Activated naive CD4-positive, alpha-beta T cell (primary cell): ENCODE measurements at places on chromosomes 2 and 18.

DNA sequence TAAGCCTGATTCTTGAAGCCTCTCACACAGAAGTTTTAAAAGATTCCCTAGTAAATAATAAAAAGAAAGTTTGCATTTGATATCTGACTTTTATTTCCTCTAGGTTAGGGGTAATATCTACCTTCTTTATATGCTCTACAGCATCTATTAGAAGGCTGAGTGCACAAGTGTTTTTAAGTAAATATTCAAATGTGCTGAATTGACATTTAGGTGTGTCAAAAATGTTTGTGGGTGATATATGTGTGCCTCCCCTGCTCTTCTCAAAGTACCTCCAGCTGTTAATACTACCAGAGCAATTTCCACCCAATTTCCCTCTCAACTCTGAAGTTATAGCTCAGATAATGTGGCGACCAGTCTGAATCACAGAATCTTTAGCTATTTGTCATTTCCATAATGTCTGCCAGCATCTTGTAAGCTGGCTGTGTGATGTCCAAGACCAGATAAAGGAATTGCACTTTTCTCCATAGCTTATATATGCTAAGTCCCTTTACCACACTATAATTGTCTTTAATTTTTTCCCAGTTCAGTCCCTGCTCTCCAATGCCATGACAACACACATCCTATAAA lies 24.4 kb upstream of the ERMN start:
- DNase-seq, result no peak

GRCh38 chr2:11933854-11934253 lies 187.4 kb downstream of the LPIN1 start:
- DNase-seq, result no peak

DNA sequence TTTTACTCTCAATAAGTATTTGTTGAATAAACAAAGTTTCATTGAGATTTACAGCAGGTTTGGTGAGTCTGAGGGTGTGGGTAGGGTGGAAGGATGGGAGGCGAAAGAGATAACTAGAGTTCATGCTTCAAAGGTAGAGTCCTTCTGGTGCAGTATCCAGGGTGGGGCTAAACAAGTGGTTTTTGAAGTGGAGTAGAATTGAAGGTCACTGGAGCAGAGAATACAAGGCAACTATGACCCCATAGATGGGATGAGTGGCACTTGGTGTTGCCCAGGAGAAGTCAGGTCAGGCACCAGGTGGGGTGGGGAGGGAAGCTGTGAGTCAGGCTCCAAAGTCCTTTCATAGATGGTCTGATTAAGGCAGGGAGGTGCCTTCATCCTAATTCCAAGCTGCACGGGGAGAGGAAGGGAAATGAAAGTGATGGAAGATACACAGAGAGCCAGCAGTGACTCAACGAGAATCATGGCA lies 6.6 kb upstream of the CAB39 start:
- DNase-seq, result no peak

- DNase-seq, result no peak
These were observed 17.4 kb downstream of the OSBPL1A start for GRCh38 chr18:24380163-24380747.

DNA sequence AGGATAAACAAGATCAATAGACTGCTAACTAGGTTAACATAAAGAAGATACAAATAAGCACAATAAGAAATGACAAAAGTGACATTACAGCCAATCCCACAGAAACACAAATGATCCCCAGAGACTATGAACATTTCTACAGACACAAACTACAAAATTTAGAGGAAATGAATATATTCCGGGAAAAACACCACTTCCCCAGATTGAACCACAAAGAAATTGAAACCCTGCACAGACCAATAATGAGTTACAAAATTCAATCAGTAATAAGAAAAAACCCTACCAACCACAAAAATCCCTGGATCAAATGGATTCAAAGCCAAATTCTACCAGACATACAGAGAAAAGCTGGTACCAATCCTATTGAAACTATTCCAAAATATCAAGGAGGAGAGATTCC lies 232.4 kb upstream of the RBMS1 start:
- DNase-seq, result no peak

DNA sequence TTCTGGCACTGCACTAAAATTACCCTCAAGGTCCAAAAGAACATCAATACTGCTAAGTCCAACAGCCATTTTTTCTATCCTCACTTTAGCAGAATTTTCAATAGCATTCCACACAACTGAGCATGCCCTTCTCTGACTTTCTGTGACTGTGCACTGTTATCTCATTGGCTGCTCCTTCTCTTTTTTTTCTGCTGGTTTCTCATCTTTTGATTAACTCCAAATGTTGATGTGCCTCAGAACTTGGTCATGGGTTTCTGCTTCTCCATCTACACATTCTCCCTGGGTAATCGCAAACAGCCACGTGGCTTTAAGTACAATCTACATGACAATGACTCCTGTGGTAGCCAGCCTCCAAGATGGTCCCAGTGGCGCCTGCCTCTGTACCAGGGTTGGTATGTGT lies 75.0 kb upstream of the CD226 start:
- DNase-seq, result no peak

DNA sequence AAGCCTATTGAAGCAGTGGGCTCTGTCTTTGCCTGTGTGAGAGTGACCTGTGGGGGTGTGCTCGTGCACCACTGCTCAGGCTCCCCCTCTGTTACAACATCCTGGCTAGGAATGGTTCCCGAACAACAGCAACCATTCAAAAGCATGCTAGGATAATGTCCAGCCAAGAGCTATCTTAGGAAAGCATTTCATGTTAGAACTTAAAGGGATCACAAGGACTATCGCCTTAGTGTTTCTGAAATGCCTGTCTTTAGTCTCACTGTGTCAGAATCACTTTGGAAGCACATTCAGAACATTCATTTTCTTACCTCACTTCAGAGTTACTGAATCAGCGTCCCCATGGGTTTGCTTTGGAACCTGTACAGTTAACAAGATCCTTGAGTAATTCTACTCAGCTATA lies 134.9 kb upstream of the DSEL start:
- no peak for DNase-seq

DNA sequence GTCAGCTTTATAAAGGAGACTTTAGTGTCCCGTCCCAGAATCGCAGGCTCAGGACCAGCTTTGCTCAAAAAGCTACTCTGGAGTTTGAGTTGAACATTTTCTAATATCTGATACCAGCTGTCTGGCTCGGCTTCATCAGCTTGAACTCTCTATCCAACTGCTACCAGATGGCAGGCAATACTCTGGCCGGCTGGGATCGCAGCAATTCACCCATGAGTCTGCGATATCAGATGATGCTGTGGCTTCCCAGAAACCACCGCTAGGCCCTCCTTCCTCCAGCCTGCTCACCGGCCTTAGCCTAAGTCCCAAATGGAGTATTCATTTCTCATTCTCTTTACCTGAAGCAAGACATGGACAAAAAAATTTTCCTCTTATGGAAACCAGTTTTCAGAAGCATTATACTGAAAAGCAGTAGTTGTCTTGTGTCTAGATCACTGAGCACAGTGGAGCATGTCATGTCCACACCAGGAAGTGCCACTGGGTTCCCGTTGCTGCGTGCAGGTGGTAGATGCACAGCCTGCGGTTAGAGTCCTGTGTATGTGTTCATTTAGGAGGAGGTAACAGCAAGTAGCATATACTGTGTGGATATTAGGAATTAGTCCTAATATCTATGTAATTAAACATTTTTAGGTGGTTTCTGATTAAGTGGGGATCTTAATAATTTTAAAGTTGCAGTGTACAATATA lies 162.0 kb upstream of the SOX11 start:
- no peak for DNase-seq

DNA sequence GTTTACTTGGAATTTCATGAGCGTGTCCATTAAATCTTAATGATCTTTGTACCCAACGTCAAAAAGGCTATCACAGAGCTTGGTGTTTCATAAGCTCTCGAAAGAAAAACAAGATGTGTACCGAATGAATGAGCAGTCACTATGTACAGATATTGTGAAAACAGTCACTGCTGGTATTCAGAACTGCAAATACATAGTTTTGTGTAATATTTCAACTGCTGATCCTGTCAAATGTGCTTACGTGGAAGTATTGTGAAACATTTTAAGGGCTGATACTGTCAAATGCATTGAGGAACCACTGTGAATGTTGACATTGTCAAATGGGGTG lies 184.2 kb upstream of the KLHL29 start:
- DNase-seq, result no peak

DNA sequence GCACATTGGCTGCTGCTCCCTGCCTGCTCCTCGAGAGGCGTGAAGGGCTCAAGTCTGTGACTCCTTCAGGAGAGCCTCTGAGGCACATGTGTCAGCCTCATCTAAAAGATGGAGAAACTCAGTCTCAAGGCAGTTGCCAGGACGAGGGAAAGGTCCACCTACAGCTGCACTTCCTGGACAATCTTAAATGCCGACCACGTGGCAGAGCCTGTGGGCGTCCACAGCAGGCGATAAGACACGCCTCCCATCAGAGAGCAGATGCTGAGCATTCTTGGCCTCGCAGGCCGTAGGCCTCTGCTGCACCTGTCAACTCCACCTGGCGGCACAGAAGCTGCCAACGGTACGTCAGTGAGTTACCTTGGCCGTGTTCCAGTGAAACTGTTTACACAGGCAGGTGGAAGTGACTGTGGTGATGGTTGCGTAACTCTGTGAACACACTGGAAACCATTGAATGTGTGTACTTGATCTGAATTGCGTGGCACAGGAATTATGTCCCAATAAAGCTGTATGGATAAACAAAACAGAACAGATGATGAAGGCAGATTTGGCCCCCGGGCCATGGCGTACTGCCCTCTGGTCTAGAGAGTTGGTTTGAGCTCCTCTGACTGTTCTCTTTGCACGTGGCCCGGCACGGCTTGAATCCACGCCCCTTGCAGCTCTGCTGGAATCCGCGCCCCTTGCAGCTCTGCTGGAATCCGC lies 114.5 kb downstream of the RNF144A start:
- DNase-seq, result no peak

- DNase-seq, result no peak
These were observed 30.3 kb downstream of the NCL start for GRCh38 chr2:231433990-231434389.

GRCh38 chr2:44535376-44535775 lies 173.6 kb downstream of the CAMKMT start:
- no peak for DNase-seq

DNA sequence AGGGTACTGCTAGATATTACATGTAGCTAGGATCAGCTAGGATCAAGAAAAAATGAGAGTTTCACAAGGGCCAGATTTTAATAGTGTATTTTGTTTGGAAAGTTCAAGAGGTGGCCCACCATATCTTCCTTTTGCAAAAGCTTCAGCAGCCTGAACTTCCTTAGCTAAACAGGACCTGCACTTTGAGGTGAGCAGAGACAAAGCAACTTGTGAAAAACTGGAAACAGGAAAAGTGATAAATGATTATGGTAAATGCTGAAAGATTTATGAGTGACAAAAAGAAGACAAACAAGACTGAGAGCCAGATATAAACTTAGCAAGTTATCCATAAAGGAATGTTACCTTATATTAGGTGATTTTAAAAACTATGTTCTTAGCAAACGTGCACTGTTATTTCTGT lies 123.6 kb downstream of the ZNF521 start:
- no peak for DNase-seq

DNA sequence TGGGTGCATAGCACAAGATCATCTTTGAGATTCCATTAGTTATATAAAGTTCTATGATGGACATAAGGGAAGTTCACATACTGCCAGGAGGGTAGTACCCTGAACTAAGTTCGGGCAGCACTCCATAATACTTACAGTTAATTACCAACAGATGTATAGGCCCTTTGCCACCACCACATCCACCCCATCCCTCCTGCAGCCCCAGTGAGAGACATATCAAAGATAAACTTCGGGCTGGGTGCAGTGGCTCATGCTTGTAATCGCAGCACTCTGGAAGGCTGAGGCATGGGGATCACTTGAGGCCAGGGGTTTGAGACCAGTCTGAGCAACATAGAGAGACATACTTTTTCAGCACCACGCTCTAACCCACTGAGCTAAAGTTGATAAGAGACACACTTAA lies 46.4 kb upstream of the NPAS2 start:
- no peak for DNase-seq

GRCh38 chr2:79906139-79906890 lies 393.5 kb downstream of the CTNNA2 start:
- DNase-seq, result no peak

- DNase-seq, result no peak
These were observed 3.4 kb downstream of the SLC66A2 start for GRCh38 chr18:79947881-79948610.

- DNase-seq, result no peak
These were observed 75.4 kb downstream of the TAF4B start for GRCh38 chr18:26301681-26302080.

DNA sequence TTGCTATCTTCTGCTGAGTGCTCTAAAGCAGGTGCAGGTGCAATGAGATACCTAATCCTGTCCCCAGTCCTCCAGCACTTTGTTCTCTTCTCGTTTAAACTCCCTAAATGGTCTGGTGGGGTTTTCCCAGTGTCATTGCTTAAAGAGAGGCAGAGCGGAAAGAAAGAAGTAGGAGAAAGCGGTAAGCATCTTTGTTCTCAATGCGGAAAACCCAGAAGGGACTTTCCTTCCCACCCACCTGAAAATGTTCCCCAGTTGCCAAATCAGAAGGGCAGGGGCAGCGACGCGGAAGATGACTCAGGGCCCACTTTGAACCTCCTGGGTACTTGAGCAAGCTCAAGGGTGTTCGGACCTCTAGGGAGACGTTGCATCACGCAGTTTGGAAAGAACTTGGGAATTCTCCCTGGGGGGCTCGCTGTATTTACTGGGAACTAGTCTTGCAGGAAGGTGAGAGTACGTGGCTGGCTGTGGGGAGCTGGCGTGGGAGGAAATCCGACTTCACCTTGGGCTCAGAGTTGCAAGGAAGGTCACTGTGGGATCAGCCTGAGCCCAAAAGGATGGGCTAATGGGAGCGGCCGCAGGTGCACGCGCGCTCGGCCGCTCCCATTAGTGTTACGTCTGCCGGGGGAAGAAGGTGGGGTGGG lies 589 bp upstream of the SGPP2 start:
- DNase-seq, result no peak

- no peak for DNase-seq
These were observed 191.4 kb downstream of the RBM43 start for GRCh38 chr2:151070253-151070652.

DNA sequence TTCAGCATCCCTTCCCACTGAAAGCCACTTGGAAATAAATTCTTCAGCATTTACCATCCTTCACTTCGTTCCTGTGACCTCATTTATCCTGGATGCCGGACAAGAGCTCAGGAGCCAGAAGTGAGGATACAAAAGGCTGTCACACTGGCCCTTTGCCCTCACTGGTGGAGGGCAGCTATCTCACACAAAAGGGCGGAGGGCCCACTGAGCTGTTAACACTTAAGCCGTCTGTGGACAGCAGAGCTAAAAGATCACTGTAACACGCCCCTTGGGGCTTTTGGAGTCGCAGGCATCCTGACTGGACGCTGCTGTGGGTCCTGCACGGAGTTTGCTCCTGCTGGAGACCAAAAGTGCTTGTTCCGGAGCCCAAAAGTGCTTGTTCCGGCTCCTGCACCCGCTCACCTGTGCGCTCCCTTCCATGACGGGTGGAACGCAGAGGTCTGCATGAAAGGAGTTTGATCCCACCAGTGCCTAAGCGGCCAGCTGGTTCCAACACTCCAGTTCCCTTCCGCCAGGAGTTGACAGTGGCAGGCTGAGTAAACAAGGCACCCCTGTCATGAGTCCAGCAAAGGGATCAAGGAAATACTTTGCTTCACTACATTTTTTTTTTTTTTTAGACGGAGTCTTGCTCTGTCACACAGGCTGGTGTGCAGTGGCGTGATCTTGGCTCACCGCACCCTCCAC lies 572.0 kb upstream of the LINC00305 start:
- no peak for DNase-seq

GRCh38 chr2:62471816-62472215 lies 34.2 kb downstream of the TMEM17 start:
- DNase-seq, result no peak

GRCh38 chr18:59388817-59389216 lies 29.8 kb upstream of the LMAN1 start:
- DNase-seq, result no peak
